Upper lobe of right lung (tissue), 1 donor: ENCODE measurements at places on chromosomes 6 and 20.
A peak's percentile ranks its signal among the peaks of the same experiment; 100 is the strongest.

- DNase-seq = no peak
Measured at GRCh38 chr6:103874575-103874974, 985.1 kb downstream of the HACE1 start.

DNA sequence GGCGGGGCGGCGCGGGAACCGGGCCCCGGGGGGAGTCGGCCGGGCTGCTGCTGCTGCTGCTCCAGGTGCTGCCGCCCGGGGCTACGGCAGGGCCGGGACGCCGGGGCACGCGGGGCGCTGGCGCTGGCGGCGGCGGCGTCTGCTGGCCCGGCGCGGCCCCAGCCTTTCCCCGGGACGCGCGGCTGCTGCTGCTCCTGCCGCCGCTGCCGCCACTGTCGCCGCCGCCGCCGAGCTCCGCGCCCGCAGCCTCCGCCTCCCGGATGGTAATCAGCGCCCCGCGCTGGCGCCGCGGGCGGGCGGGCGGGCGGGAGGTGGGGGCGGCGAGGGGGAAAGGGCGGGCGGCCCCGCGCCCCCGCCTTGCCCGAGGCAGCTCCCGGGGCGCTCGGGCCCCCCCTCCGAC lies 306 bp downstream of the EBF4 start:
- DNase-seq = no peak

DNA sequence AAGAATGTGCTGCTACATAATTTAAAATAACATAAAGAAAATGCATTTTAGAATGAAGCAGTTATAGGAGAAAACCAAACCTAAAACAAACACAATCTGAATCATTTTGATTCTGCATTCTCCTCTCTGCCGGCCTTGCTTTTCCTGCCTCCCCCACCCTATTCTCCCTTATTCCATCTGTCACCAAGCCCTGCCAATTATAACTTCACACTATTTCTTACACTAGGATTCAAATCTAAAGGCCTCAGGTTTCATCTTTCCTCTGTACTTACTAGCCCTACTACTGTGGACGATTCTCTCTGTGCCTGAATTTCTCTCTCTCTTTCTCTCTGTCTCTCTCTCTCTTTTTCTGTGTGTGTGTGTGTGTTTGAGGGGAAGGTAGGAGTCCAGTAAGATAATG lies 18.7 kb upstream of the PRIM2 start:
- DNase-seq = no peak

DNA sequence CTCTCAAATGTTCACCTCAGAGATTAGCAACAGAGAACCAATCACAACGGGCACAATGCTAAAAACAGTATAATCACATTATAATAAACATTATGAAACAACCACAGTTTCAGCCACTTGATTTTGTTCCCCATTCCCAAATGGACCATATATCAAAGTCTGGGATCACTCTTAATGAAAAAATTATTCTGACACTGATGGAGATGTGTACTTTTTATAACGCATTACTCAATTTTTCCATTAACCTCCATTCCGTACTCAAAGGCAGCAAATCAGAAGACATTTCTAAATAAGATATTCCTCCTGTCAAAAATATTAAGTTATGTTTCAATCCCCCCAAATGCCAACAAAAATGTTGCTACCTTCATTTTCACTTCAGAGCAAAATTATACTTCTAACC lies 2.8 kb downstream of the CPNE1 start:
- DNase-seq = no peak

DNA sequence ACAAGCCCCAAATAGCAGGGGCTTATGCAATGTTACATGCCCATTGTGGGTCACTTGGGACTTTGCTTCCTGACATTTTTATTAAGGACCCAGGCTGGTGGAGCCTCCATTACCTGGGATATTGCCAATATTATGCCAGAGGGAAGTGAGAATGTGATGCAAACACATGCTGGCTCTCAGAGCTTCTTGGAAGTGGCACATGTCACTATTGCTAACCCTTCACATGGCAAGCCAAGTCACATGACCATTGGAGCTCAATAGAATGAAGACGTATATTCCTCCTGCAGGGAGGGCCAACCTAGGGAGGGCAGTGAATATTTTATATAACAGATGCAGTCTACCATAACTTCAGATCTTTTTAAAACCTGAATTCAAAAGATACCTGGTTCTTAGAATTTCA lies 140.7 kb upstream of the ZFP64 start:
- no peak for DNase-seq

DNA sequence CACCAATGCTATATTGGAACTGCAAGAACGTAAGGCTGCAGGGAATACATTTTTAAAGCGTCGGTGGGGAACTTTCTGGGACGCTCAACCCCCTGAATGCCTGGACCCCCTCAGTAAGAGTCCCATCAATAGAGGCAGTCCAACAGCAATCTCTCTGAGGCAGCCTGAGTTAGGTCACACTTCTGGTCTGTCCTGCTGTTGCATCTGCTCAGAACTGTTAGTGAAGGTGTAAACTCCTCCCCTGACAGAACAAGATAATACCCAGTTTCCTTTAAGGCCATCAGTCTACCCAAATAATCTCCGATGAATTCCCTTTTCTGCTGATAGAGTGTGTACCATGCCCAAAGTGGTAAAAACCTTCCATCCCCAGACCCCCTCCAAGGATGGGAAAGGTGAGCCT lies 1.1 kb upstream of the RNGTT start:
- DNase-seq = no peak

DNA sequence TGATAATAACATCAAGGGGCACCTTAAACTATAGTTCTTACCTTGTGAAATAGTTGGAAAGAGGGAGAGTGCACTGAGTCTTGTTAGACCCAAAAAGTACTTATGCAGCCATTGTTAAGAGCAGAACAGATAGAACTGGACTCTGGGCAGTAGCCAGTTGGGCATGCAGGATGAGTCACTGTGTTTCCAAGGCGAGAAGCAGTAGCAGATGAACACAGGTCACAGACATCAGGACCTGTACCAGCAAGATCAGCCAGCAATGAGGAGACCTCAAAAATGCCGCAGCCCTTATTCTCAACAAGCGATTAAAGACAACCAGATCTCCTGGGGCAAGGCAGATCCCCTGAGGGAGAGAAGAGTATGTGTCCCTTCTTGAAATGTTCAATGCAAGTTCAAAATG lies 79.0 kb downstream of the SAMD3 start:
- no peak for DNase-seq

- DNase-seq = peak; percentile 87
Measured at GRCh38 chr6:163180874-163181541, 233.5 kb upstream of the QKI start.

DNA sequence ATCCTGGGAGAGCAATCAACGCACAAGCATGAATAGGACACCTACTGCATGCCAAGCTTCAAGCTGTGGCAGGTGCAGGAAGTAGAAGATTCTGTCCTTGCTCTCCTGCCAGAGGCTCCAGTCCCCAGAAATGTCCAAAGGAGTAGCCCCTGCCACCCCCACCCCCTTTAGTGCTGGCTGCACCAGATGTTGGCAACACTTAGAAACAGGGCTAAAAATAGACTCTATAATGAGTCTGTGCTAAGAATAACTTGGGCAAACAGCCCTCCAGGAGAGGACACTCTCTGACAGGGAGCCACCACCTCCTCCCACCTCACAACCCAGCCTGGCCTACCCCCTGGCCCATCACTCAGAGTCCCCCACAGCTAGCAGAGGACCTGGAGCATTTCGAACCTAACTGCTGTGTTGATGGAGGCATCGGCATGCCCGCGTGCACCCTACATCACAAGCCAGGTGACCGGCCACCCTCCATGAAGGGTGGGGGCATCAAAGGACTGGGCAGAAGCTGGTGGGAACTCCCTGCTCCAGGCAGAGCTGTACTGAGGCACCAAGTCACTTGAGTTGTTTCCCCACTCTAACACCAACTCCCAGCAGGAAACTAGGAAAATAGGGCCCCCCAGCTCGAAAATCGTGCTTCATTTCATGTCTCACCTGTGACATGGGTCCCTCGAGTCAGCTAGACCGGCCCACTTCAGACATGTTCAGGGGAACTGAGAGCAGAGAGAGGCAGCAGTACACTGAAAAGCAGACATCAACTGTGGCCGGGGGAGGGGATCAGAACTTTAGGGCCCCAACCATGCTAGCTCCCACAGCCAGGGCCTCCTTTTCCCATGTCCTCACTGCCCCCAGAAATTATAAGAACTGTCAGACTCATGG lies 18.7 kb downstream of the TFEB start:
- DNase-seq = no peak
